ENCODE measurements at places on chromosomes 11 and 22. TPM values are rescaled to one million over a fixed set of nuclear protein-coding genes. Genes with fewer than 3 reads are reported as not detected.

Gene DNAJB7
- not detected for total RNA-seq

Gene MYEOV
- total RNA-seq = 124 TPM

Gene CRYBB3
- total RNA-seq = not detected

Gene MDK
- total RNA-seq = 20.9 TPM

Gene KRTAP5-7
- not detected for total RNA-seq

Gene BET1L
- 45.7 TPM for total RNA-seq

Gene AIFM3
- 3.1 TPM for total RNA-seq

Gene MMP8
- not detected for total RNA-seq

Gene OR5P2
- total RNA-seq = not detected

Gene GGT5
- total RNA-seq = 4.6 TPM

Gene OR5A1
- total RNA-seq = not detected

Gene TSPAN18
- 2.3 TPM for total RNA-seq

Gene TIMP3
- 1.3 TPM for total RNA-seq

Gene GGTLC3
- total RNA-seq = not detected

Gene SCUBE2
- total RNA-seq = 0.41 TPM

Gene HDAC10
- total RNA-seq = 6.5 TPM

Gene FOLR2
- total RNA-seq = not detected

Gene MUC5B
- total RNA-seq = 1.5 TPM

Gene RIMBP3C
- total RNA-seq = 0.13 TPM

Gene NAV2
- total RNA-seq = 20.5 TPM

Gene C1QTNF5
- not detected for total RNA-seq

Gene MSANTD4
- total RNA-seq = 9.9 TPM

Gene OR4X1
- not detected for total RNA-seq

Gene SERHL2
- total RNA-seq = 0.28 TPM

Gene UPK3A
- total RNA-seq = not detected

Gene TXNRD2
- total RNA-seq = 37.3 TPM

Gene SLC6A5
- not detected for total RNA-seq

Gene LARGE1
- total RNA-seq = 4.0 TPM
